ENCODE measurements at places on chromosomes 2 and 18.

- DNase-seq = peak; percentile 39
Observed at GRCh38 chr2:128304715-128305554, 13.7 kb downstream of the HS6ST1 start.

GRCh38 chr2:65056215-65057053 is at the start of gene CEP68:
Gene CEP68 (plus strand): TSS chr2:65056416. CDS start chr2:65069445, 13,029 bp downstream.
- DNase-seq = peak; percentile 86

GRCh38 chr2:2600366-2600765 is 269.3 kb upstream of the MYT1L start:
- no peak for DNase-seq

DNA sequence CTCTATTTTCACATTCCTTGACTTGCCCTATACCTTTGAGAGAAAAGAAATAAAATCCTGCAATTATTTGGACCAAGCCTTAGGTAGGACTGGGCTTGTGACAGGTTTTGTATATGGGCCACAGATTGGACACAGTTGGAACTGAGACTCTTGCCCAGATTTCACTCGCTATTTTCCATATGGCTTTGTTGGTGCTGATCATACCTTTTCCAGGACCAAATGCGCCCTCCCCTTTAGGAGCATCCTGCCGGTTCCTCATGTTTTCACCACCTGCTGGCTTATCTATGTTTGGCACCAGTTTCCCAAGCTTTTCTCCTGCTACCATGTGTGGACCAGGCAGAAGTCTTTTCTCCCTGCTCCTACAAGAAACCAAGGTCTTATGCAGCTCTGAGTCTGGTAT is 494.9 kb downstream of the EPHA4 start:
- no peak for DNase-seq

Measured in HS-5 (cell line).